ENCODE measurements at places on chromosomes 2 and 18.

DNA sequence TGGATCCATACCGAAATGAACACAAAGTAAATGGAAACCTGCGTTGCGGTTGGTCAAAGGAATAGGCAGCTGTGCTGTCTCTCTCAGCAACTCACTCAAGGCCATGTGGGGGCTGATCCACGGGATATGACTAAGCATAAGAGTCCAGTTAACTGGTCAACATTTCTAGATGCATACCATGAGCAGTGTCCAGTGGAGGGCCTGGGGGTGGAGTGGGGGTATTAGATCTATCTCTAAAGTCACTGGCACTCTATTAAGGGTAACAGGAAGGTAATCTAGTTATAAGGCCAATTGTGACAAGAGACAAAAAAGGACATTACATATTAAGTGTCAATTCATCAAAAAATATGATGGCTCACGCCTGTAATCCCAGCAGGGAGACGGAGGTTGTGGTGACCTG lies 136.8 kb downstream of the TTC32 start:
- no peak for DNase-seq

DNA sequence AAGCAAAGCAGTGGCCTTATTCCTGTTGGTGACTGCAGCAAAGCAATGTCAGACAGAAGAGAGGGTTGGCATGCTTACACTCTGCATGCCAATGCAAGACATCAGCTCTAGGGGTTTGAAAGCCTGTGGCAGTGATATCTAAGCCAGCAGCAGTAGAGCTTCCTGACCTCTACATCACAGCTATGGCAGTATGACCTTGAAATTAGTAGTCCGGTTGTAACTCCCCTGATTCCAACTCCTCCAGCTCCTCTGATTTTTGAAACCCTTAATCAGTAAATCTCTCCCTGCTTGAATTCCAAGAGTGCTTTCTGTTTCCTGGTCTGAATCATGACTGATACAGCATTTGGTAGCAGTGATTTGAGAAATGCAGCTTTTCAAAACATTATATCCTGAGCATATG lies 60.0 kb upstream of the LRP1B start:
- no peak for DNase-seq

DNA sequence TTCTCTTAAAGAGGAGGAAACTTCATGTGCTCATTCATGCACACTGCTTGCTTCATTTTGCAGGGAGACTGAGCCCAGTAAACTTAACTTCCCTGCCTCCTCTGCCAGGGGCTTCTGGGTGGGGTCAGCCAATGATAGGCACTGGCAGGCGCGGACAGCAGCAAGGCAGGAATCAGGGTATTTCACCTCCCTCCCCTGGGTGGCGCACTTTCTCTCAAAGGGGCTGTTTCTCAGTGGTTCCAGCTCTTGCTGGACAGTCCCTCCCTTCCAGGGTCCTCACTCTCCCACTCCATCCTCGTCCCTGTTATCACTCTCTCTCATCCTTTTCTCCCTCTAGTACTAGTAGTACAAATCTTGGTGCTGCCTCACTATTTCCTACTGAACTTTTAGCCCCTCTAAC lies 320.5 kb upstream of the ZNF521 start:
- peak; percentile 64 for DNase-seq

- DNase-seq: no peak
Measured at GRCh38 chr2:152826581-152827279, 108.3 kb downstream of the ARL6IP6 start.

DNA sequence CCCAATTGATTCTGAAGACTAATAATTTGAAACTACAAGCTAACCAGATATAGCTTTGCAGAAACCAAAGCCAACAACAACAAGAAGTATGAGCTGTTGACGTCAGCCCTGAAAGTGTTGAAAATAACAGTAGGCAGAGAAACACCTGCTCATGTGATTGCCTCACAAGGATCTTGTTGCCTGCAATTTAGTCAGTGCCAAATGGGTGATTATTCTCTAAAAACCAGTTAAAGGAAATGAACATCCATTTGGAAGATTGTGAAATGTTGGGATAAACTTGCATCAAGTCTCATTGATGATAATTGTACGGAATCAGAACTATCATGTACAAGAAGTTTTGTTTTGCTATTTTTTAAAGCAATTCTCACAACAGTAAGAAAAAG lies 2.8 kb downstream of the CYTIP start:
- peak; percentile 70 for DNase-seq

GRCh38 chr2:217996361-217996760 lies 6.4 kb downstream of the TNS1 start:
- DNase-seq: no peak

Measured in Karpas-422 (cell line).